ENCODE measurements at places on chromosomes 7 and 10.

DNA sequence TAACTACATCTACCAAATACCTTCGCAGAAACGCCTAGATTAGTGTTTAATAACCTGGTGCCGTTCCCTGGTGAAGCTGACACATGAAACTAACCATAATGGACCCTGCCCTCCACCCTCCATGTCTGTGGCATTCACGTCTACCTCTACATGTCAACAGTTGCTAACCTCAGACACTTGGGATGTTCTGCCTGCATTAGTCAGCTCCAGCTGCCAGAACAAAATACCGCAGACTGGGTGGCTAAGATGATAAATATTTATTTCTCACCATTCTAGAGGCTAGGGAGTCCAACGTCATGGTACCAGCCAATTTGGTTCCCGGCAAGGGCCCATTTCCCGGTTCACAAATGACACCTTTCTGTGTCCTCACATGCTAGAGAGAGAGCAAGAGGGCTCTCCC is 118.5 kb upstream of the CHST15 start:
- DNase-seq: no peak

GRCh38 chr10:68272833-68273232 is 40.9 kb upstream of the ATOH7 start:
- DNase-seq: no peak

DNA sequence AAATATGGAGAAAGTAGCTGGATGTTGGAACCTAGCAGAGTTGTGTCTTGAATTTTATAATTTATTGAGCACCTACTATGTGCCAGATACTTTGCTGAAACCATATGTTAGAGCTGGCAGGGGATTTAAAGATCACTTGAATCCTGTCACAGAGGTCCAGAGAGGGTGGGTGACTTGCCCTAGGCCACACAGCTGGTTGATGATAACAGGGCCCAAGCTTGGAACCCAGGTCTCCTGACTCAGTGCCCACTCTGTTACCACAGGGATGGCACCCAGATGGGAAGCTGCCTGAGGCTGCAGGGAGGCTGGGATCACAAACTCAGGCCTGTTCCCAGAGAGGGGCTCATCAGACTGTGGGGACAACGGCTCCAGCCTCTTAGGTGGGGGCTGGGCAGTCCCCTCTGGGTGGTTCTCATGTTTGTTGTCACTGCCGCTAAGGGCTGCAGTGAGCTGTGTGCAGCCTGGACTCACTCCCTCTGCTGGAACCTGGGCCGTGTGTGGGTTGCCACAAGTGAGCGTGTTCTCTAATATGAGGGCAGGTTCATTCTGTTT is 18.6 kb downstream of the GOLGA7B start:
- no peak for DNase-seq

GRCh38 chr7:98054585-98054984 is 52.1 kb upstream of the LMTK2 start:
- no peak for DNase-seq

- no peak for DNase-seq
Observed at GRCh38 chr10:52297747-52298146, 16.3 kb upstream of the DKK1 start.

DNA sequence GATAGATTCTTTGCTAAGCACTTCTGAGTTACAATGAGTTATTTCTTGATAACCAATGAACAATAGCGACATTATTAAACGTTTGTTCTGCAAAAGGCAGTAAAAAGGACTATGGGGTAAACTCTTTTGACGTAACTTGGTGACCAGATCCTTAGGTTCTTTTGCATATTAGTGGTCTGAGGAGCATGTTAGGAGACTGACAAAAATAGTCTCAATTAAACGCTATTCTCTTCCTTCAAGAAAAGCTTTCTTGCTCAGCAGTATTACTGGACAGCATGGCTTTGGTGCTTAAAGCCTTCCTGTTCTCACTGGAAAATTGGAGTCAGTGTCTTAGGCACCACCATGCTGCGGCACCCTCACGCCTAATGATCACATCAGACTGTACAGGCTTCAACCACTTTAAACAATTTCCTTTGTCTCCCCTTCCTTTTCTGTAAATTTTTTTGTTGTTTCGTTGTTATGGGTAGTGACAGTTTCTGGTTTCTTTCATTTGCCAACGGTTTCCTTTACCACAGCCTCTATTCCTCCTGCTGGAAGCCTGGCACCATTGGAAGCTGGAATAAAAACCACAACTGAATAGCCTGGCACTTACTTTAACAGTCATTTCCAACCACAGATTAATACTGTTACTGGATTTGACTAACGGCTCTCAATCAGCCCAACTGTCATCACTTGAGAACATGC is 49.2 kb upstream of the FAM133B start:
- DNase-seq: no peak

DNA sequence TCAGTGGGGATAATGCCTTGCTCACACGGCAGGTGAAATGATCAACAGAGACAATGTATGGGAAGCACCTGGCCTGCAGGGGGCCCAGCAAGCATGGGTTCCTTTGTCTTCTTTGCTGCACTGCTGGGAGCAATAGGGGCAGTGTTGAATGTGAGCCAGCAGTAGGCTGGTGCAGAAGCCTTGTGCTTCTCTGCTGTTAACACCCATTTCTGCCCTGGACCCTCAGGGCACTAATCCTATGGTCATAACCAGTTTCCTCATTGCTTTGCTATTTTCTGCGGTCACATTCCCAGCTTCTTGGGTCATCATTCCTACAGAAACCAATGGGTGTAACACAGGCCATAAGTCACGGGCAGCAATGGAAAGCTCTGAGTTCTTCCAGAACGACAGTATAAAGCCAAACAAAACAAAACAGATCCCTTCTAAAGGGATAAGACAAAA is 10.9 kb upstream of the LGI1 start:
- DNase-seq: no peak

GRCh38 chr7:24971333-24972165 is 8.4 kb downstream of the OSBPL3 start:
- DNase-seq: no peak

- no peak for DNase-seq
Observed at GRCh38 chr7:74292757-74293576, 3.8 kb downstream of the CLIP2 start.

- no peak for DNase-seq
Observed at GRCh38 chr7:158950914-158951635, 94.7 kb downstream of the DYNC2I1 start.

GRCh38 chr7:157468221-157469111 is 131.7 kb downstream of the DNAJB6 start:
- no peak for DNase-seq

Measured in naive thymus-derived CD4-positive, alpha-beta T cell (primary cell).